ENCODE measurements at places on chromosomes 7 and 10. TPM values are rescaled to one million over a fixed set of nuclear protein-coding genes. Genes with fewer than 3 reads are reported as not detected.
A peak's percentile ranks its signal among the peaks of the same experiment; 100 is the strongest.

GNGT1 gene
- not detected for polyA plus RNA-seq

DNA sequence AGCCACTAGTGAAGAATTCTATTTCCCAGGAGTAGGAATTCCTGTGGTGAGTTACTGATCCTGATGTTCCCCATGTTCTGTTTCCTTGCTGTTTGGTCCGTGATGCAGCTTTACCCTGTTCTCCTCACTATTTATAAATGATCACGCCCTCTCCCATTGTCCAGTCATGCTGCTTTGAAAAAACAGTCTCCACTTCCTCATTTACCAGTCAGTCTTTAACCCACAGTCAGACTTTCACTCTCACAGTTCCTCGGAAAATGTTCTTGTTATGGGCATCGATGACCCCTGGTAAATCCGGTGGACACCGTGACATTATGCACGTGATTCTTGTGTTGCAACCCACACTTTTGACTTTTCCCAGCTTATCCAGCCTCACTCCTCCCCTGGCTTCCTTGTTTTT, 14.4 kb downstream of the SCIN start:
- peak overlapping the region; percentile 1 for H3K27ac ChIP-seq
- peaks cover 6% of the 10 kb centered on the region for H3K4me1 ChIP-seq
- peaks cover 23% of the 10 kb centered on the region for H3K27me3 ChIP-seq
- no peaks in the 10 kb centered on the region for H3K36me3 ChIP-seq
- H3K4me3 ChIP-seq, result no peak overlapping the region
- DNase-seq, result peak; percentile 1

- no peak overlapping the region for H3K27ac ChIP-seq
- no peaks in the 10 kb centered on the region for H3K4me1 ChIP-seq
- H3K36me3 ChIP-seq, result no peaks in the 10 kb centered on the region
- peaks cover 17% of the 10 kb centered on the region for H3K27me3 ChIP-seq
- DNase-seq, result no peak
These were observed 318.1 kb downstream of the RPS24 start for GRCh38 chr10:78351809-78352208.

DNA sequence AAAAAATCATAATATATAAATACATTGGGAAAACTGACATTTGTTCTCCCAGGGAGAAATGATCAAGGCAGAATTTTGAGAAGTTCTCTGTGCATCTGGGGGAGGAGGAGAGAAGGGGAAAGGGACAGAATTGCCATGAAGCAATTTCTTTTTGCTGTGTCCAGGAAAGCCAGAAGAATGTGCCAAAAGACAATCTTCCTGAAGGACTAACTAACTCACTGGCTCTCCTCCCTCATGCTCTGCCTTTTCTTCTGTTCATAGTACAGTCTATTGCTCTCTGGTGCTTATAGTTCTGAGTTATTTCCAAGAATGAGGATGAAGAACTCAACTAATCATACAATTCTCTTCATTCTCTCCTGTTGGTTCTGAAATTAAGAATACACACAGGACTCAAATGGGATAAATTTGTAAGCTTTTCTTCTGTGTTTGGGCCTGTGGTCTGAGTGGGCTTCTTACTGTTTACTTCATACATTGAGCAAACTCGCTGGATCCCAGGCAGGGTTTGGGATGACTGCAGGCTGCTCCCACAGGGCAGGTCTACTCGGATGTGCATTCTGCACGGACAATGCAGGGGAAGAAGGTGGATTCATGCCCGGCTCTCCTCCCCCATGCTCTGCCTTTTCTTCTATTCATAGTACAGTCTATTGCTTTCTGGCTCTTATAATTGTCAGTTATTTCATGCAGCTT, 22.2 kb upstream of the FAM171A1 start:
- DNase-seq, result no peak
- H3K27me3 ChIP-seq, result peaks cover 23% of the 10 kb centered on the region

- no peaks in the 10 kb centered on the region for H3K27me3 ChIP-seq
- H3K4me1 ChIP-seq, result peaks cover 67% of the 10 kb centered on the region
- no peak for DNase-seq
- peaks cover 31% of the 10 kb centered on the region for H3K36me3 ChIP-seq
These were observed 219.3 kb upstream of the MKLN1 start for GRCh38 chr7:131108212-131108940.

SH2D4B gene
- polyA plus RNA-seq, result not detected

- no peak for DNase-seq
- no peaks in the 10 kb centered on the region for H3K27me3 ChIP-seq
- no peak overlapping the region for H3K4me3 ChIP-seq
- peaks cover 12% of the 10 kb centered on the region for H3K4me1 ChIP-seq
These were observed 38.9 kb upstream of the CDK13 start for GRCh38 chr7:39911167-39911566.

GRCh38 chr10:69359594-69359993, 57.1 kb downstream of the TACR2 start:
- H3K36me3 ChIP-seq, result no peaks in the 10 kb centered on the region
- DNase-seq, result no peak
- H3K4me1 ChIP-seq, result peaks cover 15% of the 10 kb centered on the region
- H3K27me3 ChIP-seq, result no peaks in the 10 kb centered on the region

DNA sequence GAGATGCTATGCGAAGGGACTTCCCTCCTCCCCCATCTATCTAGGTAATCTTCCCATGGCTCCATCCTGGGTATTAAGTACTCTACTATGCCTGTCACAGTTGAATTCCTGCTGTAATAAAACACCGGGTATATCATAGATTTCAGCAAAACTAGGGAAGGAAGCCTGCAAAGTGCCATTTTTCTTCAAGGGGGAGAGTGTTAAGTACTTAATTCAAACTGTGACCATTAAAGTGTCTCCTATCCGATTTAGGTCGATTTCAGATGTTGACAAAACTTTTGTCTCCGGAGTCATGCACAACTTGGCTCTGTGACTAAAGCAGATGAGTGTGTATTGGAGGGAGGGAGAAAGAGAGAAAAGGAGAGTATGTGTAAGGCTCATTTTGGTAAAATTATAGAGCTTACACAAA, 4.6 kb downstream of the HOXA4 start:
- H3K4me3 ChIP-seq, result no peak overlapping the region
- H3K36me3 ChIP-seq, result no peaks in the 10 kb centered on the region
- H3K27me3 ChIP-seq, result peaks cover 62% of the 10 kb centered on the region
- no peak overlapping the region for H3K27ac ChIP-seq
- no peaks in the 10 kb centered on the region for H3K4me1 ChIP-seq
- DNase-seq, result no peak

GRCh38 chr7:117728890-117729624, 144.2 kb downstream of the CTTNBP2 start:
- H3K4me3 ChIP-seq, result no peak overlapping the region
- H3K27me3 ChIP-seq, result peaks cover 25% of the 10 kb centered on the region
- H3K4me1 ChIP-seq, result no peaks in the 10 kb centered on the region
- no peak overlapping the region for H3K27ac ChIP-seq

DNA sequence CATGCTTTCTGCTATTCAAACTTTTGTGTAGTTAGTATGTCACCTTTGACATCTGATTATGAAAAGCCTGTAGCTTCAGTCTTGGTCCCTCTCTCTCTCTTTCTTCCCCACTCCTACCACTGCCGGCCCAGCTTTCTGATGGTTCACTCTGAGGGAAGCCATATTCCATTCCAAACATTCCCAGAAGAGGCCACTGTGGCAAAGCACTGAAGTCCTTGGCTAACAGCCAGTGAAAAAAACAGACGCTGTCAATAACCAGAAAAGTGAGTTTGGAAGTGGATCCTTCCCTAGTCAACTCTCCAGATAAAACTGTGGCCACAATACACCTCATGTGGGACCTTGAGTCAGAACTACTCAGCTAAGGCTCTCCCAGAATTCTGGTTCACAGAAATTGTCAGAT, 950.7 kb upstream of the PHF14 start:
- H3K4me1 ChIP-seq, result no peaks in the 10 kb centered on the region
- no peak for DNase-seq
- no peak overlapping the region for H3K4me3 ChIP-seq
- H3K27me3 ChIP-seq, result no peaks in the 10 kb centered on the region

DNA sequence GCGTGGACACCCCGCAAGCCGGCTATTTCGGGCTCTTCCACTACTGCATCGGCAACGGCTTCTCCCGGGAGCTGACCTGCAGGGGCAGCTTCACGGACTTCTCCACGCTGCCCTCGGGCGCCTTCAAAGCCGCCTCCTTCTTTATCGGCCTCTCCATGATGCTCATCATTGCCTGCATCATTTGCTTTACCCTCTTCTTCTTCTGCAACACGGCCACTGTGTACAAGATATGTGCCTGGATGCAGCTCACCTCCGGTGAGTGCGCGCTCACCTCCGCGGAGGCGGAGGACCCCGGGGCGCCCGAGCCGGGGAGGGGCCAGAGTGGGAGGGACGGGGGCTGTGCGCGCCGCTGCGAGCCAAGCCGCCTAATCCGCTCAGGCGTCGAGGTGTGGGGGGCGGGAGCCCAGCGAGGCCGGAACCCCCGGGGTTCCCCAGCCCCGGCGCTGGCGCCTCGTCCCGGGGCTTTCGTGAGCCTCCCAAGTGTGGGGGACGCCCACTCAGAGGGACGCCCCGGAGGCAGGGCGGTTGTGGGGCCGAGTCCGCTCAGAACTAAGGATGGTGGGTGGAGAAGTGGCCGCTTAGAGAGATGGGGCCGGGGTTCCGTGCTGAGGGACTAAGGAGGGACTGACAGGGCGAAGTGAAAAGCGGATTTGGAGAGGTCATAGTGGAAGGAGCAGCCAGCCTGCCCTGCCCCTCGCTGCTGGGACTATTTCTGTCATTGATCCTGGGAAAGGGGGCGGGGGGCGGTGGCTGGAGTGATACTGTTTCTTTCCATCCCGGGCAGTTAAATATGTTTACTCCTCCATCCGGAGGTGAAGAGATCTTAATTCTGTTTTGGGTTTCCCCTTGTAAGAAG, 795 bp downstream of the LHFPL3 start:
- H3K27ac ChIP-seq, result no peak overlapping the region
- H3K4me1 ChIP-seq, result no peaks in the 10 kb centered on the region
- H3K27me3 ChIP-seq, result peaks cover 48% of the 10 kb centered on the region
- no peak overlapping the region for H3K4me3 ChIP-seq
- DNase-seq, result no peak

GRCh38 chr7:4820405-4820966, 41.3 kb downstream of the PAPOLB start:
- H3K36me3 ChIP-seq, result no peaks in the 10 kb centered on the region
- H3K27ac ChIP-seq, result no peak overlapping the region
- no peak for DNase-seq
- peaks cover 6% of the 10 kb centered on the region for H3K27me3 ChIP-seq
- peaks cover 3% of the 10 kb centered on the region for H3K4me1 ChIP-seq

TRIM50 gene
- not detected for polyA plus RNA-seq

GRCh38 chr7:111985798-111986197, 220.4 kb downstream of the DOCK4 start:
- no peak overlapping the region for H3K4me3 ChIP-seq
- no peak overlapping the region for H3K27ac ChIP-seq
- H3K36me3 ChIP-seq, result no peaks in the 10 kb centered on the region
- DNase-seq, result no peak
- peaks cover 4% of the 10 kb centered on the region for H3K4me1 ChIP-seq

ZNF485 gene
- 8.3 TPM for polyA plus RNA-seq

- H3K36me3 ChIP-seq, result no peaks in the 10 kb centered on the region
- H3K4me1 ChIP-seq, result peaks cover 26% of the 10 kb centered on the region
- no peak overlapping the region for H3K4me3 ChIP-seq
- no peak overlapping the region for H3K27ac ChIP-seq
- DNase-seq, result no peak
- peaks cover 29% of the 10 kb centered on the region for H3K27me3 ChIP-seq
These were observed 48.6 kb upstream of the ADO start for GRCh38 chr10:62755662-62756653.

SND1 gene
- polyA plus RNA-seq, result 50.6 TPM

GRCh38 chr10:4835494-4835918, 9.5 kb downstream of the AKR1E2 start:
- DNase-seq, result no peak
- no peak overlapping the region for H3K4me3 ChIP-seq
- H3K4me1 ChIP-seq, result peaks cover 7% of the 10 kb centered on the region
- H3K36me3 ChIP-seq, result no peaks in the 10 kb centered on the region

DNA sequence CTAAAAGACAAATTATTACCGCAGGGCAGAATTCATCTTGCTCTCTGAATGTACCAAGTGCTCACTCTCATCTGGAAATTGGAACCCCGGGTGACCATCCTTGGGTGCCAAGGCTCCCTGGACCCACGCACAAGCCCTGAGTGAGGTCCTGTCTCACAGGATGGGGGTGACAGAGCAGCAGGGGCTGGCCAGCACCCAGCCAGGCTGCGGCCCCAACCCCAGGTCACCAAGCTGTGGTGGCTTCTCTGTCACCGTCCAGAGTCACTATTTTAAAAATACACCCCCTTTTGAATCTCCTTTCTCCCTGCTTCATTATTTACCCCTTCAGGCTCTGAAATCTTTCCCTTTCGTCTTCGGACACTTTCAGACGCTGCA, 148.6 kb downstream of the PRKAG2 start:
- H3K4me3 ChIP-seq, result no peak overlapping the region
- H3K4me1 ChIP-seq, result peaks cover 32% of the 10 kb centered on the region
- DNase-seq, result no peak
- H3K36me3 ChIP-seq, result peaks cover 5% of the 10 kb centered on the region

MOGAT3 gene
- not detected for polyA plus RNA-seq

FAM20C gene
- not detected for polyA plus RNA-seq

GHRHR gene
- polyA plus RNA-seq, result not detected

NEURL1 gene
- polyA plus RNA-seq, result 0.34 TPM

DNA sequence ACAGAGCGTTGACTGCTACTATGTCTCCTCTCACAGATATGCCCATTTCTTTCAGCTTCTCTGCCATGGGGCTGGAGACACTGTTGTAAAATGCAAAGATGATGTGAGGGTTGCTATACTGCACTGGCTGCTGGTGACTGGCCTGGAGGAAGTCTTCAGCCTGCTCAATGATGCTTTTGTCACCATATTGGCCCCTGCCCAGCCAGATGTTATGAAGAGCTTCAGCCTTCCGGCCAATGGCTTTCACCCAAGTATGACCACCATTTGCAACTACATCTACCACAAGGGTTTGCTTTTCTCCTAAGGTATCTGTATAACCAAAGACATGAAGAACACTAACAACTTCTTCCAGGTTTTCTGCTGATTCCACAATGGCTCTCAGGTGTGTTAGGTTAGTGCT, 1.6 kb downstream of the C7orf25 start:
- no peaks in the 10 kb centered on the region for H3K27me3 ChIP-seq
- H3K36me3 ChIP-seq, result no peaks in the 10 kb centered on the region
- peaks cover 18% of the 10 kb centered on the region for H3K4me1 ChIP-seq
- peak overlapping the region; percentile 86 for H3K4me3 ChIP-seq

LRRN3 gene
- 0.44 TPM for polyA plus RNA-seq

OR6V1 gene
- polyA plus RNA-seq, result not detected

OPALIN gene
- not detected for polyA plus RNA-seq

- H3K27ac ChIP-seq, result peak overlapping the region; percentile 7
- peaks cover 14% of the 10 kb centered on the region for H3K4me1 ChIP-seq
- H3K36me3 ChIP-seq, result no peaks in the 10 kb centered on the region
- H3K4me3 ChIP-seq, result no peak overlapping the region
- H3K27me3 ChIP-seq, result no peaks in the 10 kb centered on the region
- DNase-seq, result no peak
These were observed 49.3 kb downstream of the TPK1 start for GRCh38 chr7:144786522-144786921.

GRCh38 chr7:155509359-155509724, 37.0 kb downstream of the CNPY1 start:
- H3K4me1 ChIP-seq, result peaks cover 18% of the 10 kb centered on the region
- H3K27ac ChIP-seq, result peak overlapping the region; percentile 74
- H3K27me3 ChIP-seq, result peaks cover 83% of the 10 kb centered on the region
- H3K36me3 ChIP-seq, result peaks cover 8% of the 10 kb centered on the region

Data from naive B cell (primary cell).